Thoracic aorta (tissue), 2 donors: ENCODE measurements at places on chromosomes 7 and 10. TPM values are rescaled to one million over a fixed set of nuclear protein-coding genes. Genes with fewer than 3 reads are reported as not detected.

- DNase-seq: no peak
Observed at GRCh38 chr7:73973091-73973490, 54.9 kb upstream of the ELN start.

- DNase-seq: no peak
Observed at GRCh38 chr7:111159426-111159825, 68.5 kb downstream of the LRRN3 start.

DNA sequence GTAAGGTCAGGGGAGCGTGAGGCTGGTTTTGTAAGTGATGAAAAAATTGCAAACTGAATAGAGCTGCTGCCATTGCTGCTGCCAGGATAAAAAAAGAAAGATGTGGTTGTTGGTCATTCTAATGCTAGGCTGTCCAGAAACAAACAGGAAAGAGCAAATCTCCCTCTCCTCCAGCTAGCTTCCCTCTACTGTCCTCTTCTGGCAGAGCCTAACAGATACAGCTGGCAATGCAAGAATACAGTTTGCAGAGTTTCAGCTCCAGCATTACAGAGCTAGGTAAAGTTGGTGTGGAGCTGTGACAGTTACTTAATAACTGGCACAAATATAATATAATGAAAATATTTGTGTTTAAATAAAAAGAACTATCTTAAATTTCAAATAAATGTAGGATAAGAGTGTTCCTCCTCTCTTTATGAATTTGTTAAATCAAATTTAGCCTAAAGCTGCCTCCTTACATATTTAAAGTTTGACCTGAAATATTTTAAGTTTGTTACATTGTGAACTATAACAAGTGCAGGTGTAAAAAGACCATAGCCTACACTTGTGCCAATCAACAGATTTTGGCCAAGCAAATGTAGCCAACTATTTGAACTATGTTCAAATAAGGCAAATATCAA lies 407.7 kb downstream of the SH2D4B start:
- DNase-seq: no peak

DNA sequence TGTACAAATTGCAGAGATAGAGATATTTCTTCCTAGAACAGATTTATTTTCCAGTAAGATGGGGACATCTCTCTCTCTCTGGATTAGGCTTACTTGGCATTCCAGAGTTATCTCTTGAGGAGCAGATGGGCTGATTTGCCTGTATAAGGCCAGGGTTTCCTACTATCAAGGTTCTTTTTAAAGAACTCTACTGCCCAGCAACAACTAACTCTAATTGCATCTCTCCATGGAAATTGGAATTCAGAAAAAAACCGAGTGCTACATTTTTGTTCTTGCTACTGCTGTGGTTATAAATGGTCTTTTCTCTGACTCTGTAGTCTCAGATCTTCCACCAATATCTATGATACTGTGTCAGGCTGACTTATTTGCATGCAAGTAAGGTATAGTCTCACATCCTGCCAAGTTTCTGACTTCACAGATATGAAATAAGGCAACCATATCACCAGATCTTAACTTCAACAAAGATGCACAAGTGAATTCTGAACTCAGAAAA lies 161.1 kb downstream of the CRPPA start:
- DNase-seq: no peak

GRCh38 chr10:74956555-74957111 lies 130.2 kb downstream of the KAT6B start:
- no peak for DNase-seq

DNA sequence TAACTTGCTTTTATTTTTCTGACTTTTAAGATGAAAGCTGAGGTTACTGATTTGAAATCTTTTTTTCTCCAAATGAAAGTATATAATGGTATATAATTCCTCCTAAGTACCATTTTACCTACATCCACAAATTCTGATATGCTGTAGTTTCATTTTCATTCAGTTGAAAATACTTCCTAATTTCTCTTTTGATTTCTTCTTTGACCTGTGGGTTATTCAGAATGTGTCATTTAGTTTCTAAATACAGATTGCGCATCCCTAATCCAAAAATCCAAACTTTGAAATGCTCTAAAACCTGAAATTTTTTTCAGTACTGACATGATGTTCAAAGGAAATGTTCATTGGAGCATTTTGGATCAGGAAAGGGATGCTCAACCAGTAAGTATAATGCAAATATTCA lies 168.7 kb downstream of the CELF2 start:
- DNase-seq: no peak

DNA sequence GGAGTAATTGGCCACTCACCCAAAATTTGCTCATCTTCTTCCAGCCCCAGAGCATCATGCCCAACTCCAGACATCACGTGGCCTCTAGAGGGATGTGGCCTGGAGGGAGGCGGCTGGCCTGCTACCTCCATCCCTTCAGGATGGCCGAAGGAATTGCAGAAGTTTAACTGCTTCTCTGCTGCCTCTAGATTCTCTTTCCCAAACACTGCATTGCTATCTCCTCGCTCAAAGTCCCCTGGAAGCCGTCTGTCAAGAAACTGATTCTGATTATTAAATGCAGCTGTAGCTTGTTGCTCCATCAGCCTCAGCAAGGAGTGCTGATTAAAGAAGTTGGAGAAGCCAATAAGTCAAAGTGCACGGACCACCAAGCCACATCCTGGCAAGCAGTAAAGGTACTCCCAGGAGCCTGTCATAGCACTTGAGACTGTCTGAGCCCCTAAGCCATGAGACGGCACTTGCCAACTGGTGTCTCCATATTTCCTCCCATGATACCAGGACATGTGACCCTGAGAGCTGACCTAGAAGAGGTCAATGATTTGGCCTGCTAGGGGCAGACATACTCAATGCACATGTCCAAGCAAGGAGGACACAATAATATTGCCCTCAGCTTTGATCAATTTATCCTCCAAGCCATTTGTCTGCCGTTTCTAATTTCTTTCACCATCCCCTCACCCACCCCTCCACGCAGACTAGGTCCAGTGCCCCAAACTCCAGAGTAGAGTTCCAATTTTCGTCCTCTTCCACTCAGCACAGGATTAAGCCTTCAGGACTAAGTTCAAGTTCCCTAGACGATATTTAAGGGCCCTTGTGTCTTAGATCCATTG lies 84.2 kb downstream of the TBXAS1 start:
- DNase-seq: no peak

DNA sequence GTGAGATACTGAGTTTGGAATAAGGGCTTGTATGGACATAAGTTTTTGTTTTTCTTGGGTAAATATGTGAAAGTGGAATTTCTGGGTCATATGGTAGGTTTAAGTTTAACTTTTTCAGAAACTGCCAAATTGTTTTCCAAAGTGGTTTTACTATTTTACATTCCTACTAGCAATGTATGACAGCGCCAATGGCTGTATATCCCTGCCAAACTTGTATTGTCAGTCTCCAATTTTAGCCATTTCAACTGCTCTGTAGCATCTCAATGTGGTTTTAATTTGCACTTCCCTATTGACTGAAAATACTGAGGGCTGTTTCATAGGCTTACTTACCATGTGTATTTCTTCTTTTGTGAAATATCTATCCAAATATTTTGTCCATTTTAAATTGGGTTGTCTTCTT lies 90.5 kb upstream of the ZNF32 start:
- no peak for DNase-seq

DNA sequence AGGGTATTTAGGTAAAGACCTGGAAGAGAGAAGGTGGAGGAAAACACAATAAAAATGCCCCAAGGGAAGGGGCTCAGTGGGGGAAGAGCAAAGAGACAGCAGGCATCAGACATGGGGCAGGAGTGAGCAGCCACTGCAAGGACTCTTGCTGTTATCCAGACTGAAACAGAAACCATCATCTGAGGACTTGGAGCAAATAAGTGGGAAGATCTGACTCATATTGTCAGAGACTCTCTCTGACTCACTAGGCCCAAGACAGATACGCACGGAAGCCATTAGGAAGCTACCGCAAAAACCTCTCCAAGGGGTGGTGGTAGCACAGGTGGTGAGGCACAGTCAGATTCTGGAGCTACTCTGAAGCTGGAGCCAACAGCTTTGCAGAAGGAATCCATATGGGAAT lies 110.7 kb downstream of the RNF32 start:
- DNase-seq: no peak

- no peak for DNase-seq
Observed at GRCh38 chr7:102260856-102261255, 25.8 kb upstream of the SH2B2 start.

DNA sequence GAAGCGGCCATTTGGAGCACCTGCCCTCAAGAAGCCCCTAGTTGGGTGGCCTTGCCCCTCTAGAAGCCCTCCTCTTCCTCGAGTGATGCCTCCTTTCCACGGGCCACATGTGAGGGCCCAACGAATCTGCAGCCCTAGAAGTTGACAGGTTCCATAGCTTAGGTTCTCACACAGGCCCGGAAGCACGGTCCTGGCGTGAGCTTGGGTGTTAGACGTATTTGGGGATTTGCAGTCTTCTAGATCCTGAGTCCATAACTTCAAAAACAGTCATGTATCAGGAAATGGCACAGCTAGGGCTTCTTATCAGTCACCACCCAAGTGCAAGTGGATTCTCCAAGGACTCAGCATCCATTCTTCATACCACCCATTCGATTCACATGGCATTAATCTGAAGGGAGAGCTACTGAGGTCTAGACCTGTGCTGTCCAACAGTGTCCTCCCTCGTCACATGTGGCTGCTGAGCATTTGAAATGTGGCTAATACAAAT lies 477 bp upstream of the FBXW4 start:
- no peak for DNase-seq

The MSMB gene
- total RNA-seq: not detected

The THSD7A gene
- 6.1 TPM for total RNA-seq

The TMEM213 gene
- not detected for total RNA-seq
